Naive thymus-derived CD4-positive, alpha-beta T cell (primary cell): ENCODE measurements at places on chromosomes 2 and 18. TPM values are rescaled to one million over a fixed set of nuclear protein-coding genes. Genes with fewer than 3 reads are reported as not detected.

DNA sequence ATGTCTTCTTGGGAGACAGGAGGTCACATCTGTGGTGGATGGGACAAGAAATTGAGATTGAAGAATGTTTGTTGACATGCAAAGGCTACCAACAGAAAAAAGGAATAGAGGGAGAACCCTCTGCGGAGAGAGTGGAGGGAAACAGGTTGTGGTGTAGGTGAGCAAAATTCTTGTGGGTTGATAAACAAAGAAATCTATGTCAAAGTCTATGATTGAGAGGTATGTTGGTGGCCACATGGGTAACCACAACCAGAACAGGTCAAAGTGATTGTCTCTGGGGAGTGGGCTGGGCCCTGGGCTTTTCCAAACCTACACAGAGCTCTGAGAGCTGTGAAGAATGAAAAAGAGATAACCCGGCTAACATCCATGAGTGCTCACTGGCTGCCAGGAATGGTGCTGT, 62.8 kb upstream of the NCK2 start:
- H3K36me3 ChIP-seq, result no peaks in the 10 kb centered on the region
- no peaks in the 10 kb centered on the region for H3K4me1 ChIP-seq
- H3K27me3 ChIP-seq, result no peaks in the 10 kb centered on the region
- H3K4me3 ChIP-seq, result no peak overlapping the region
- no peak for DNase-seq
- no peak overlapping the region for H3K27ac ChIP-seq

DNA sequence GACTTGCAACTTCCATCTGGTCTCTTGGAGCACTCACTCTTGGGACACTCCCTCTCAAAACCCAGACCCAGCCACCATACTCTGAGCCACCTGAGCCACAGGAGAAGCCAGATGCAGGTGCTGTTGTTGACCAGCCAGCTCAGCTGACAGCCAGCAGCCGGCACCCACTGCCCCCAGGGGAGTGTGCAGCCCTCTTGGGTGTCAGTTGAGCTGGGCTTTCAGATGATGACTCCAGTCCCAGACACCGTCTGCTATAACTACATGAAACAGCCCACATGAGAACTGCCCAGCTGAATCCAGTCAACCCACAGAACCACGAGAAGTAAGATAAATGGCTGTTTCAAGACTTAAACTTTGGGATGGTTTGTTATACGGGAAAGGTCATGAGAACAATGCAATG, 10.7 kb upstream of the IGFBP2 start:
- H3K27me3 ChIP-seq, result no peaks in the 10 kb centered on the region
- H3K4me1 ChIP-seq, result no peaks in the 10 kb centered on the region

RGPD4 gene
- total RNA-seq, result 0.11 TPM

- H3K27ac ChIP-seq, result no peak overlapping the region
- DNase-seq, result no peak
- no peaks in the 10 kb centered on the region for H3K36me3 ChIP-seq
- no peak overlapping the region for H3K4me3 ChIP-seq
- no peaks in the 10 kb centered on the region for H3K27me3 ChIP-seq
- no peaks in the 10 kb centered on the region for H3K4me1 ChIP-seq
Measured at GRCh38 chr2:17190527-17190926, 327.7 kb downstream of the RAD51AP2 start.

DNA sequence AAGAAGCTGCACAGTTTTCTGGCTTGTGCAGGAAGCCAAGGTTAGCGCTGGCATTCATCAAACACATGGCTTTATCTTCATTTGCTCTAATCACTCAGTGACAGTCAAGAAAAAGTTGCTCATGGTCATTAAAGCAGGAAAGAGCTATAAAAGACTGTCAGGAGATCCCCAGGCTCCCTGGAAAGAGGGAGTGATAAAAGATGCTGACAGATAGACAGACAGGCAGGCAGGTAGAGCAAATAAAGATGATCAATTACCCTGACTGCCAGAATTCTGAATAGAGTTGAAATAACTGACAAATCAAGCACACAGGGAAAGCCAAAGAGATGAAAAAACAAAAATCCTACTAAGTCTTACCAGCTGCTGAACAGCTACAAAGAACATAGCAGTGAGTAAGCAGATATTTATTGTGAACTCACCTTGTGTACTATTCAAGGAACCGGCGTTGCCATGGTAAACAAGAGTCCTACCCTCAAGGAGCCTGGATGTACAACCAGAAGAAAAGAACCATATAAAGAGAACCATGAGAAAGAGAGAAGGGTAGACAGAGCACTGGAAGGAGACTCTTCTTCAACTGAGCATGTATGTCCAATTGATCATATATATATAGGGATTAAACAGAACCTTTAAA, 68.0 kb downstream of the RNF152 start:
- no peaks in the 10 kb centered on the region for H3K36me3 ChIP-seq
- H3K27ac ChIP-seq, result no peak overlapping the region
- H3K27me3 ChIP-seq, result no peaks in the 10 kb centered on the region
- no peak overlapping the region for H3K4me3 ChIP-seq

GRCh38 chr18:32439802-32440201, 30.9 kb downstream of the GAREM1 start:
- H3K27ac ChIP-seq, result no peak overlapping the region
- no peaks in the 10 kb centered on the region for H3K4me1 ChIP-seq
- H3K27me3 ChIP-seq, result no peaks in the 10 kb centered on the region

- no peak for DNase-seq
- H3K36me3 ChIP-seq, result no peaks in the 10 kb centered on the region
- H3K27ac ChIP-seq, result no peak overlapping the region
- H3K27me3 ChIP-seq, result peaks cover 7% of the 10 kb centered on the region
- H3K4me3 ChIP-seq, result no peak overlapping the region
Measured at GRCh38 chr2:55926974-55927373, 3.4 kb upstream of the EFEMP1 start.

GRCh38 chr2:134283661-134284060, 29.8 kb downstream of the MGAT5 start:
- no peak overlapping the region for H3K27ac ChIP-seq
- no peak overlapping the region for H3K4me3 ChIP-seq
- DNase-seq, result no peak
- H3K36me3 ChIP-seq, result no peaks in the 10 kb centered on the region
- H3K27me3 ChIP-seq, result no peaks in the 10 kb centered on the region

GRCh38 chr18:61856678-61857077, 36.1 kb downstream of the RNF152 start:
- H3K27me3 ChIP-seq, result no peaks in the 10 kb centered on the region
- no peaks in the 10 kb centered on the region for H3K4me1 ChIP-seq
- no peak overlapping the region for H3K4me3 ChIP-seq
- no peak overlapping the region for H3K27ac ChIP-seq

UGT1A7 gene
- total RNA-seq, result not detected in 2 replicates

- no peak overlapping the region for H3K27ac ChIP-seq
- no peaks in the 10 kb centered on the region for H3K4me1 ChIP-seq
- no peak overlapping the region for H3K4me3 ChIP-seq
- H3K27me3 ChIP-seq, result no peaks in the 10 kb centered on the region
- H3K36me3 ChIP-seq, result no peaks in the 10 kb centered on the region
Measured at GRCh38 chr2:32780961-32781360, 153.1 kb downstream of the TTC27 start.

SH3BP4 gene
- 0.41 TPM for total RNA-seq

RAB27B gene
- 2.3 and 4.0 TPM in 2 replicates for total RNA-seq

DNA sequence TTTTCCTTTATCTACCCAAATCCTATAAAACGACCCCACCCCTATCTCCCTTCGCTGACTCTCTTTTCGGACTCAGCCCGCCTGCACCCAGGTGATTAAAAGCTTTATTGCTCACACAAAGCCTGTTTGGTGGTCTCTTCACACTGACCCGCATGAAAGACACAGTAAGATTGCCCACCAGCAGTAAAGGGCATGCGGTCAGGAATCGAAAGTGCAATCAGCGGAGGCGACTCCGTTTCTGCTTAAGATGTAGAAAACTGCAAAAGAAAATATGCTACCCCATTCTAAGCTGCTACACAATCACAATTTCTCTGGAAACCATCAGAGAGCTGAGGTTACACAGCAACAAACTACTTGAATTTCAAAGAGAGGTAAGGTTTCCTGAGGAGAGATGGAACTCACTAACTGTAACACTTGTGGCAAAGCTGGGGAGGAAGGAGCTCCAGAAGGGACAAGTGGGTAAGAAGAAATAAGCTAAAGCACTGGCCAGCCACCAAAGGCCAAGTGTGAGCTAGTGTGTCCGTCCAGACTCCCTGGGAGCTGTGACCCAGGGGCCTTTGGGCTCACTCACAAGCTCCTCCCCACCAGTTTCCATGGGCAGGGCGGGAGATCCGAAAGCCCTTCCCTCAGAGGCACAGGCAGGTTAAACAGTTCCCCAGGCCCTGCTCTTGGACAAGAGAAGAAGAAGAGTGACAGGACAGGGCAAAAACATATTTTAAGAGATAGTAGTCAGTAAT, 72.8 kb upstream of the TGFA start:
- no peaks in the 10 kb centered on the region for H3K4me1 ChIP-seq
- H3K4me3 ChIP-seq, result no peak overlapping the region
- no peak for DNase-seq
- no peaks in the 10 kb centered on the region for H3K36me3 ChIP-seq
- no peaks in the 10 kb centered on the region for H3K27me3 ChIP-seq

- DNase-seq, result no peak
- no peak overlapping the region for H3K4me3 ChIP-seq
- H3K36me3 ChIP-seq, result no peaks in the 10 kb centered on the region
Measured at GRCh38 chr2:64013053-64013452, 6.2 kb downstream of the VPS54 start.

ANXA4 gene
- 75.6 and 81.5 TPM in 2 replicates for total RNA-seq

DNA sequence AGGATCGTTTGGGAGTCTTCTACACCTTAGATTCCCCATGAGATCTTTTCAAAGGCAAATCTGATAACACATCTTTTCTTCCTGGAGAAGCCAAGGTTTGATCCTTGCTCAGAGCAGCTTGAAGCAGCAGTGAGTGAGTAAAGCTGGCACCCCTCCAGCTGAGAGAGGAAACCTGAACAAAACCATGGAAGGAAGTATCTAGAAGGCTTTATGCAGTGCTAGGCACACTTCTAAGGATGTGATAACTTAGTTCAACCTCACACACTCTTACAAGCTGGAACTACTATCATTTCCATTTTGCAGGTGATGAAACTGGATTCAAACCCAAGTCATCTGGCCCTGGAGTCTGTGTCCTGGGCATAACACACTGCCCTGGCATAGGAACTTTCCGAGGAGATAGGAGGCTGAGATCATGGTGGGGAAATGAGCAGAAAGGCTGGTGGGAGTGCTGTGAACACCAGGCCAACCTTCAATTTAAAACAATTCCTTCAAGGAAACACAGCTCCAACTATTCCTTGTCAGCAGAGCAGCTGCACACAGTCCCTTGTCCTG, 71.2 kb downstream of the CTAGE1 start:
- no peak overlapping the region for H3K4me3 ChIP-seq
- H3K27me3 ChIP-seq, result no peaks in the 10 kb centered on the region
- H3K4me1 ChIP-seq, result peaks cover 59% of the 10 kb centered on the region

TTC31 gene
- 43.1 and 43.6 TPM in 2 replicates for total RNA-seq

HNMT gene
- 7.5 TPM for total RNA-seq

DNA sequence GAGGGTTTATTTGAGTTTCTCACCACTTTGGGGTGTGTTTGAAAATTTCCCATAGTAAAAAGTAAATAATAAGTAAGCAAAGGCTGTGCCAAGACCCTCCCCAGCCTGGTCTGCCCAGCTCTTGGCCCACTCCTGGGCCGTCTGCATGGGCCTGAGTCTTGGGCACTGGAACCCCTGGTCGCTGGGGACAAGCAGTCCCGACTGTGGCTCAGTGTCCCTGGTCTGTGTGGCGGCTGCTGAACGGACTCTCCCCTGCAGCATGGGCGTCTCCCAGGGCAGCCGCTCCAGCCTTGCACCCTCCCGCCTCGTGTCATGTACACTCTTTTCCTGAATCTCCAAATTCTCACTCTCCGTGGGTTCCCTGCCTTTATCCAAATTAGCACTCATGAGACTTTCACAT, 7.2 kb upstream of the ASPRV1 start:
- no peak overlapping the region for H3K4me3 ChIP-seq
- H3K4me1 ChIP-seq, result no peaks in the 10 kb centered on the region
- no peaks in the 10 kb centered on the region for H3K27me3 ChIP-seq
- no peak overlapping the region for H3K27ac ChIP-seq
- DNase-seq, result no peak

DNA sequence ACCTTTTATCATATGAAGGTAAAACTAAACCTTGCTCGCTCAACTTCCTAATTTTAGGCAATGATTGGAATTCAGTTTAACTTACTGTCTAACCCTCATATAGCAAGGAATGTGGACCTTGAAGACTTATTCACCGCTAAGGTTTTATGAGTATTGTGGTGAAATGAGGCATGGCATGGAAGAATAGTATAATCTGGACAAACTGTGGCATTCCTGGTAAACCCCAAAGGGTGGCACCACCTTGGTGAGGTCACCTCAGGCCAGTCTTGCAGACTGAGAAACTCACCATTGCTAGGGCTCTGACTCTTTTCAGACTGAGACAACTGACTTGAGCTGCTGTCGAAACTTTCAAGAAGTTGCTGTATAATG, 51.1 kb upstream of the EHBP1 start:
- no peaks in the 10 kb centered on the region for H3K4me1 ChIP-seq
- DNase-seq, result no peak
- H3K4me3 ChIP-seq, result no peak overlapping the region
- H3K27me3 ChIP-seq, result no peaks in the 10 kb centered on the region
- H3K27ac ChIP-seq, result no peak overlapping the region

DNA sequence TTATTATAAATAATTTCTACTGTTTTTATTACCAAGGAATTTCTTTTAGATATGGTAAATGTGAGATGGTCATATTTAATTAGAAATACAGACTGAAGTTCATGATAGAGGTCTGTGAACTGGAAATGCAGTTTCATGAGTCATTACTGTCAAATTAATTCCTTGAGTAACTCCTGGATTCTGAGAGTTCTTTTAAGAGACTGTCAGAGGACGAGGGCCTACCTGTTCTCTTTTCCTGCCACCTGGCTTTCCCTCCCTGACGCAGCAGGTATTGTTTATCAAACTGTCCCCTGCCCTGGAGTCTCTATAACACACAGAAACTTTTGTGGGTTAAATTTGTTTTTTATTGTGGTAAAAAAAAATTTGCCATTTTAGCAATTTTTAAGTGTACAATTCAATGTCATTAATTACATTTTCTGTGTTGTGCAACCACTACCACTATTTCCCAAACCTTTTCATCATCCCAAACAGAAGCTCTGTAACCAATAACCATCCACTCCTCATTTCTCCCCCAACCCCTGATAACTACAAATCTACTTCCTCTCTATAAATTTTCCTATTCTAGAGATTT, 142.6 kb downstream of the DIS3L2 start:
- H3K36me3 ChIP-seq, result no peaks in the 10 kb centered on the region
- H3K4me3 ChIP-seq, result no peak overlapping the region
- no peak overlapping the region for H3K27ac ChIP-seq
- no peaks in the 10 kb centered on the region for H3K4me1 ChIP-seq
